ENCODE measurements at places on chromosomes 4 and X. TPM values are rescaled to one million over a fixed set of nuclear protein-coding genes. Genes with fewer than 3 reads are reported as not detected.

DNA sequence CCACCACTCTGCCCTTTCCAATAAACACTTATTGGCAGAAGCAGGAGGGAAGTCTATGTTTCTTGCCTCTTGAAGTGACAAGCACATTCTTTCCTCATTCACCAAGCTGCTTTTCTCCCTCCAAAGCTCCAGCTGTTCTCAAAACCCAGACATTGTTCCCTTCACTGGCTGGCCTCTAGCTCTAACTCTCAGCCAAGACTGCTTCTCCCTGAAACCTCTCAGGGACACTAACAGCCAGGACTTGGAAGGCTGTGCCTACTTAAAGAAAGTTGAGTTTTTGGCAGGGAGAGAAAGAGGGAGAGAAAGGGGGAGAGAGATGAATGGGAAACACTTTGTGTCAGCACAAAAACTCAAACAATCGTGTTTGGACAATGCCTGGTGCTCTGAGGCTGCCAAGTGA lies 99.5 kb downstream of the COX18 start:
- no peak for DNase-seq

GRCh38 chr4:6439120-6439762 lies 33.2 kb downstream of the PPP2R2C start:
- no peak for DNase-seq

DNA sequence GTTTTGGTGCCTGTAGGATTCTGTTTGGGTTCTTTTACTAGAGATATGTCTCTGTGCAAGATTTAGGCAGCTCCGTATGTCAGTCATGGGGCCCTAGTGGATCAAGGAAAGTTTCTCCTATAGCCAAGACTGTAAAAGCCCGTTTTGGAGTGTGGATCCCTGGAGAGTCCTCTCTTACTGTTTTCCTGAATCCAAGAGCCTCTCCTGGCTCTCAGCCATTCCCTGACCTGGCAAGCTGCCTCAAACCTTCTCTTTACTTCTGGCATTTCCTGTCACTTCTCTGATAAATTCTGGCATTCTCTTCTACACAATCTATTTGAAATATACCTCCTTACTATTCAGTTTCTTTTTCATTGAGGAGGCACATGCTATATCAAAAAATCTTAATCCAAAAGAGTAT lies 41.4 kb downstream of the DCAF12L2 start:
- DNase-seq: no peak

DNA sequence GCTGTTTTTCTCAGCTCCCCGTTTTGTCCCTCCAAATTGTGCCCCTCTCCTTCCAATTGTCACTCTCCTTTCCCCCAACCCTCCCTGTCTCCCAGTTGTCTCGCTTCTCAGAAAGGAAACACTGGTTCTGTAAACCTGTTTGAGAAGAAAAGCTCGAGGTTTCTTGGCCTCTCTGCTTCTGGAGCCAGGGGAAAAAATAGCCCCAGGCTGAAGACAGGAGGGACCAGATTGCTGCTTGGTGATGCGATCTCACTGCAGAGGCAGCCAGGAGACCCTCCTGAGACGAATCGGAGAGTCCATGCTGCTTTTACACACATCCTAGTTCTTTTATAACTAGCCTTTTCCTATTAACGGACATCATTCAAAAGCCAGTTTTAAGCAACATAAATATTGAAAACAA lies 21.2 kb downstream of the TRIML1 start:
- DNase-seq: no peak

DNA sequence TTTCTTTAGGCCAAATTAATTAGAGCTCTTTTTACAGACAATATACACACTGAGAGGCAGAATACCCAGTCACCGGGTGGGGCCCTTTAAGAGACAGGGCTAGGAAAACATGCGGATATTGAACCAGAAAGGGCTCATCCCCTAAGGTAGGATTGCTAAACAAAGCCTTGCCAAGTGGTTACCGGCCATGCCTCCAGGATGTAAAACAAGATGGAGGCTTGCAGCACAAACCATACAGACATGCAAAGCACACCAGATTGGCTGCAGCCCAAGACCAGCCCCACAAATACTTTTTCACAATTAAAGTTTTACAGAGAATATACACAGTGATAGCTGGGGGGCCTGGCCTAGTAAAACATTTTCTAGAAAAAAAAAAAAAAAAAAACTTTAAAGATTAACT lies 210.0 kb downstream of the KLHL4 start:
- no peak for DNase-seq

DNA sequence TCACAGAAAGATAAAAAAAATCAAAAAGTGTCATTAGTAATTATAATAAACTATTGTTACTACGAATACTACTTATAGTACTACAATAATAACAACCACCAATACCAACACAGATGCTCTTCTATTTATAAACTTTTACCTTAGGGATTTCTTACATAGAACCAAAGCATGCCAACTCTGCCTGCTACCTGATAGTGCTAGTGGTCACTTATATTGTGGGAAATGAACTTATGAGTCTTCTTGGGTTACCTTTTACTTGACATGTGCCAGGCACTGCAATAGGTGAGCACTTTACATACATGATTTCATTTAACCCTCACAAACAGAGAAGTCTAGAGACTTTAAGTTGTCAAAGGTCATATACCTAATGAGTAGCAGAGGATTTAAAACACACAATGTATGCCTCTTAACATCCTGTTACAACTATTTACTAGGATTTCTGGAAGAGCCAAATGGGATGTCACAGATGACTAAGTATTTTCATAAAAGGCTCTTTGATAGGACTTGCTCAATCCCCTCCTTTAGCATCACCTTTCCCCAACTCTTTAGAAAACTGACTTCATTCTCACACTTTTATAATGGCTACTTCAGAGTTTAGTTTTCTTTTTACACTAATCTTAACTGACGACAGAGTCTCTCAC lies 265.2 kb downstream of the CHIC1 start:
- no peak for DNase-seq

- no peak for DNase-seq
Observed at GRCh38 chr4:30867427-30867826, 147.3 kb downstream of the PCDH7 start.

GRCh38 chr4:174277433-174277832 lies 6.0 kb downstream of the FBXO8 start:
- DNase-seq: no peak

- DNase-seq: no peak
Observed at GRCh38 chr4:15695240-15695699, 7.6 kb upstream of the BST1 start.

- no peak for DNase-seq
Observed at GRCh38 chr4:21726255-21726815, 222.2 kb downstream of the KCNIP4 start.

DNA sequence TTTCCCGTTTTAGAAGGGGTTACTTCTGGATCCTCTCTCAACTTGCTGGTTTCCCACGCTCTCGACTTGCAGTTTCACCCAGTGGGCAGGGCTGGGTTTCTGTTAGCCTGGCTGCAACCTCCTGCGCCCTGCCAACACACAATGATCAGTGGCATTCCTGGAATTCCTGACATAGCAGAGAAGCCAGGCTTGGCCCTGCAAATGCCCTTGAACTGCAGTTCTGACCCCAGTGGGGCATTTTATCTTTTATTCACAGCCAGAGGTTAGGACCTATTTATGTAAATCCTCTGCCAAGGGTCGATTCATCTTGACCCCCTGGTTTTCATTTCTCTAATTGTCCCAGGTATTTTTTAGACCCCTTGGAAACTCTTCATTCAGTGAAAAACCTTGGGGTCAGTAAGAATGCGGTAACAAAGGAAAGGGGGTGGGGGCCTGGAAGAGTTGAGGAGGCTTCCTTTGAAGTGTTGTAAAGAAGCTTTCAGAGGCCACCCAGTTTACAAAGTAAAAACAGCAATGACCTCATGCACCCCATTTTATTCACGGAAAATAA lies 217.6 kb downstream of the ZNF674 start:
- peak; percentile 19 for DNase-seq

DNA sequence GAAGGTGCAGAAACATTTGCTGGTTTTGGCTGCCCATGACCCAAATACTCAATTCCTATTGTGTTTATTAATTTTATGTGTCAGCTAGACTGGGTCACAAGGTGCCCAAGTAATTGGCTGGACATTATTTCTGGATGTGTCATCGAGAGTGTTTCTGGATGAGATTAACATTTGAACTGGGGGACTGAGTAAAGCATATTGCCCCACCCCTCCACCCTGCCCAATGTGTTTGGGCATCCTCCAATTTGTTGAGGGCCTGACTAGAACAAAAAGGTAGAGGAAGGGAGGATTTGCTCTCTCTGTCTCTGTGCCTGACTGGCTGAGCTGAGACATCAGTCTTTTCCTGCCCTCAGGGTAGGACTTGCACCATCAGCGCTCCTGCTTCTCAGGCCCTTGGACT lies 29.7 kb upstream of the LCORL start:
- no peak for DNase-seq

DNA sequence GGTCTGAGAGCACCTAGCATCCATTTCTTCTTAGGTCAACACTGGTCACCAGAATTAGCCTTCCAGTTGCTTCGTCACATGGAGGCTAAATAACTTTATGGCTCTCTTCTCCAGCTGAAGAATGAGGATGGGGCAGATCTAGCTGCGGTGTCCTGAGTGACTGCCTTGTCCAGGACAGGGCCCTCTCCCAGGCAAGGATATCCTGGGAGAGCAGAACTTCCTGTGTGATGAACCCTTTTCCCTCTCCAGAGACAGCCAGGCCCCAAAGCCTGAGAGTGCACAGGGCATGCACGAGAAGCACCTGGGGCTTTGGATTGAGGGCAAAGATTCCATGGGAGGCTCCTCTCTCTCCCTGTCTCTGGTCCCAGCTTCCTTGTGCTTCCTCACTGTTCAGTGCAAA lies 108.2 kb upstream of the MAMLD1 start:
- no peak for DNase-seq

GRCh38 chrX:54994668-54995351 lies 822 bp upstream of the PFKFB1 start:
- no peak for DNase-seq

- no peak for DNase-seq
Observed at GRCh38 chr4:159046683-159047082, 56.2 kb upstream of the RAPGEF2 start.

- DNase-seq: no peak
Observed at GRCh38 chrX:108126661-108127060, 35.1 kb downstream of the ATG4A start.

GRCh38 chr4:73869130-73870055 lies at the start of gene CXCL1:
TSS of gene CXCL1 (plus strand) at chr4:73869393. CDS start at chr4:73869471, 78 bp downstream.
- peak; percentile 67 for DNase-seq

DNA sequence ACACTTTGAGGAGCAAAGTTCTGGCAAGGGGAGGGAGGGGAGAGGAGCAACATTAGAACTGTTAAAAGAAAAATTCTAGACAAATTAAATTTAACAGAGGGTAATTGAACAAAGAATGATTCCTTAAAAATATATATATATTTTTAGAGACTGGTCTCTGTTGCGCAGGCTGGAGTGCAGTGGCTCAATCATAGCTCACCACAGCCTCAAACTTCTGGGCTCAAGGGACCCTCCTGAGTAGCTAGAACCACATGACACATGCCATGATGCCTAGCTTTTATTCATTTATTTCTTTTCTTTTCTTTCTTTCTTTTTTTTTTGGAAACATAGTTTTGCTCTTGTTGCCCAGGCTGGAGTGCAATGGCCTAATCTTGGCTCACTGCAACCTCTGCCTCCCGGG lies 19.1 kb upstream of the SPINK2 start:
- DNase-seq: no peak

DNA sequence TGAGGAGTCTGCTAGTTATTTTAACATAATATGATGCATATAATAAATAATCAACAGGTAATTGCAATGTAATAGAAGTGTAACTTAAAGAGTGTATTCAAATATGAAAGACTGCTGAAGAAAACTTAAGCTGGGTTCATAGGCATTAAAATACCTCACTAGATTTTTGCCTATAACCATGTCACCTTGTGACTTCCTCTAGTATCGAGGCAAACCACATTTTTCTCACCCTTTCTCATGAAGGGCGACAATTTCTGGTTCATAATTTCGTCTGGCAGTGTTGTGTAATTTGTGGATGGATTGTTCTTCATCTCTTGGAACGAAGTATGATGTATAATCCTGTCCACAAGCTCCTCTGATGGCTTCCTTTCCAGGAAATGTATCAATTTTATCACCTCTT lies 16.0 kb downstream of the SULT1E1 start:
- DNase-seq: no peak

GRCh38 chr4:184282251-184282713 lies 64.6 kb upstream of the ENPP6 start:
- peak; percentile 60 for DNase-seq

- DNase-seq: no peak
Observed at GRCh38 chrX:3271834-3272186, 74.6 kb downstream of the MXRA5 start.

DNA sequence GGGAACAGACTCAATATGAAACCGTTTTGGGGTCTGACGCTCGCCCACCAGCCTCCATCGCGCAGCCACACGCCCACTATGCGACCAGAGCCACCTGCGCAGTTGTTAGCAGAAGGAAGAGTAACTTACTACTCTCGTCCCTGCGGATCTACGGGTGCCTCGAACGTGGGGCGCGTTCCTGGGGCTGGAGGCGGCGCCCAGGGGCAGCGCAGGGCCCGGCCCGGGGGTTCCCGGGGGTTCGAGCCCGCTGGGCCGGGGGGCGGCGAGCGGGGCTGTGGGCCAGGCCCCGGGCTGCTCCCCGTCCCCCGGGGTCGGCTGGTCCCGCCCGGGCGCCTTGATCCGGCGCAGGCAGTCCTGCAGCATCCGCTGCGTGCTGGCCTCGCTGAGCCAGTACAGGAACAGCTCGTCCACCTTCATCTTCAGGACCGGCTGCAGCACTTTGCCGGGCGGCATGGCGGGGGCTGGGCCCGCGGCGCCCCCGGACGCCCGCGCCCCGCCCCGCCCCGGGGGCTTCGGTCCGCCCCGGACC lies 404 bp downstream of the PPP2R3B start:
- DNase-seq: no peak

DNA sequence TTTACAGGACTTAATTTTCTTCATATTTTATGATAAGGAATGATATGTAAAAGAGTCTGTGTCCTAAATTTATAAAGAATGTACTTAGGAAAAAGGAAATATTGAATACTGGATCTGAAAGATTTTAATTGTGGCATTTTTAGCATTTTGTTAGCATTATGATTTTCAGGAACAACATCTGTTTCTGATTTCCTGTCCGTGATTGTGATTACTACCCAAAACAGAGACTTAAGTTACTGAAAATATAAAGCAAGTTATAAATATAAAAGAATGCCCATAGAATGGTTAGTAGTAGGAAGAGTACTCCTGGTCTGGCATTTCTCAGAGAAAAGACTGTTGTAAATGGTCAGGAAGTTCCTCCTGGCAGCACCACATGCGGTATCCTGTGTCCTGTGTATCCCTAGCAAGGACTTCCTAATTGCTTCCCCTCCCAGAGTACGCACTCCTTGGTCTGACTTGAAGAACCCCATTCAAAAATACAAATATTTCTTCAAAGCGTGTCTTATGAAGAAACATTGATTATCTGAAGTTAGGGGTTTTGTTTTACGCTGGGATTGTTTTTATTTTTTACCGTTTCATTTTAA lies 88.9 kb downstream of the RS1 start:
- no peak for DNase-seq

TKTL2 gene
- total RNA-seq: not detected

MAGEB1 gene
- total RNA-seq: 0.30 TPM

CSN1S1 gene
- not detected for total RNA-seq

DGKK gene
- total RNA-seq: 1.4 TPM

SMAD1 gene
- 26.2 TPM for total RNA-seq

ZNF630 gene
- 1.4 TPM for total RNA-seq

NAA11 gene
- not detected for total RNA-seq

TMEM47 gene
- total RNA-seq: 7.4 TPM

RHOXF2 gene
- not detected for total RNA-seq

POU3F4 gene
- total RNA-seq: 0.37 TPM

All from H7 (cell line).